ENCODE measurements at places on chromosomes 16 and 17.

GRCh38 chr17:78925234-78925633 is at the start of gene TIMP2:
TSS of gene TIMP2 (minus strand) at chr17:78925387. CDS start at chr17:78925088, 299 bp downstream.
- DNase-seq, result peak; percentile 74

GRCh38 chr17:13266606-13267005 is 248.8 kb upstream of the ELAC2 start:
- DNase-seq, result no peak

DNA sequence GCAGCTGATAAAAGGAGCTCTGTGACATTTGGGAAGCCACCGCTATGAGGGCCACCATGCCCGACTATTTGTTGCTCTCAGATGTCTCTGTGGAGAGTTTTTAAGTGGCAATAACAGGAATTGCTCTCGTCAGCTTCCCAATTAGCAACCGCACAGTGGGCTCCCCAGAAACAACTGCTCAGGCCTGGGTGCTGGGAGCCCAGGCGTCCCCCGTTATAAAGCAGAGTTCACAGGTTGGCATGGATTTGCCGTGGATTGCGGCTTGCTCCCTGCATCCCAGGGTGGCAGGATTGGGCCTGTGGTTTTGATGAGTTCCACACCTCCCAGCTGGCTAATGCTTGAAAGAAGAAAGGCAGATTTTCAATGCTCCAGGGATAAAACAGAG is 289.9 kb downstream of the CPPED1 start:
- no peak for DNase-seq

DNA sequence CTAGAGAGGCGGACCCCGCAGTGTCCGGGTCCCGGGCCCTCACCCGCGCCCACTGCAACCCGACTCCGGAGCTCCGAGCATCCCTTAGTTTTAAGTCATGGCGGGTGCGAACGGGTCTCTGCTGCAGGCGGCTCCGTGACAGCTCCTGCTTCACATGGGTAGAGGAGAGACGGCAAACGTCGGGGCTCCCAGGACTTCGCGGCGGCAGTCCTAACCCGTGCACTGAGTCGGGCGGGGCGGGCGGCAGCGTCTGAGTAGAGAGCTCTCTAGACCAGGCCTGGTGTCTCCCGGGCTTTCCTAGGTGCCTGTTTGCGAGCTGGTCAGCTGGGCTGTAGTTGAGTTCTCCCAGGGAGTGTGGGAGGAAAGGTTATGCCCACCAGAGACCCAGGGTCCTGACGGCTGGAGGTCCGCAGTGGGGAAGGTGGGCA is 345 bp downstream of the TSC2 start:
- no peak for DNase-seq

- DNase-seq, result no peak
Observed at GRCh38 chr16:13940397-13940933, 20.5 kb downstream of the ERCC4 start.

DNA sequence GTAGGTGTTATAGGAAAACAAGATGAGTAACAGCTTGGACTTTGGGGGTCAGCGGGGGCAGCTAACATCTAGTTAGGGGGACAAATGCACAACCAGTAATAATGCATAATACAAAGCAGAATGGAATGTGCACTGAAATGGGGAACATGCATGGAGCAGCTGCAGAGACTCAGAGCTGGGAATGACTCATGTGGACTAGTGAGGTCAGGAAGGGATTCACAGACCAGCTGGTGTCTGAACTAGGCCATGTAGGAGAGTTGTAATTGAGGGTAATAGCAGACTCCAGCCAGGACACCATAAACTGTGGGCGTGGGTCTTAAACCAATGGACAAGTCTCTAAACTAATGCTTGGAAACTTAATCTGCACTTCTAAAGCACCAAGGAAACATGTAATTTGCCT is 176.8 kb upstream of the ASIC2 start:
- DNase-seq, result no peak

- DNase-seq, result no peak
Observed at GRCh38 chr17:58533616-58534188, 19.3 kb upstream of the MTMR4 start.

- no peak for DNase-seq
Observed at GRCh38 chr16:65418435-65418834, 296.6 kb upstream of the CDH11 start.

- DNase-seq, result no peak
Observed at GRCh38 chr16:72444696-72445095, 272.7 kb upstream of the PMFBP1 start.

DNA sequence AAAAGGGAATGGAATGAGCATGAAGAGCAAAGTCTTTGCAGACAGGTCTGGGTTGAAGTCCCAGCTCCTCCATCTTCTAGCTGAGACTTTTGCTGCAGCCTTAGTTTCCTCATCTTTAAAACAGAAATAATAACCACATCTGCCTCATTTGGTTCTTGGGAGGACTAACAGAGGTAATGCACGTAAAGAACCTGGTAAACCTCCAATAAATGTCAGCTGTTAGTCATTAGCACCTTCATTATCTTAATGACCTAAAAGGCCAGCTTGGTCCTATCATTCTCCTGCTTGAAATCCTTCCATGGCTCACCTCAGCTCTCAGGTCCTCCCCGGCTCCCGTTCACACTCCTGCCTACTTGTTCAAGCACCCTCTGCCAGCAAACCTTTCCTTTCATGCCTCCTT is 51.8 kb downstream of the SKAP1 start:
- DNase-seq, result no peak

- no peak for DNase-seq
Observed at GRCh38 chr16:24022797-24023196, 187.0 kb downstream of the PRKCB start.

GRCh38 chr17:10776381-10776780 is 27.5 kb downstream of the TMEM238L start:
- DNase-seq, result no peak

Data from anterior cingulate cortex (tissue), 58 donors.